A172 (cell line): ENCODE measurements at places on chromosomes 12 and 14. TPM values are rescaled to one million over a fixed set of nuclear protein-coding genes. Genes with fewer than 3 reads are reported as not detected.

C14orf132 gene
- total RNA-seq = 7.6 and 9.5 TPM in 2 replicates

SETD1B gene
- total RNA-seq = 1.9 and 2.4 TPM in 2 replicates

GRIP1 gene
- not detected in 2 replicates for total RNA-seq

PTPRR gene
- 35.8 and 41.5 TPM in 2 replicates for total RNA-seq

GCH1 gene
- total RNA-seq = 3.1 and 17.0 TPM in 2 replicates

FAM161B gene
- total RNA-seq = 1.5 and 2.7 TPM in 2 replicates

ADAMTS20 gene
- 0.22 TPM in 1 of 2 replicates, not detected in the other for total RNA-seq

TROAP gene
- total RNA-seq = 38.2 and 45.4 TPM in 2 replicates

NGB gene
- not detected in 2 replicates for total RNA-seq

GLT1D1 gene
- total RNA-seq = not detected in 2 replicates

FAM90A1 gene
- not detected in 2 replicates for total RNA-seq

FIGNL2 gene
- total RNA-seq = 0.26 and 0.29 TPM in 2 replicates

NPAS3 gene
- total RNA-seq = 0.41 TPM in 2 replicates

RAN gene
- 719 and 793 TPM in 2 replicates for total RNA-seq

DNA sequence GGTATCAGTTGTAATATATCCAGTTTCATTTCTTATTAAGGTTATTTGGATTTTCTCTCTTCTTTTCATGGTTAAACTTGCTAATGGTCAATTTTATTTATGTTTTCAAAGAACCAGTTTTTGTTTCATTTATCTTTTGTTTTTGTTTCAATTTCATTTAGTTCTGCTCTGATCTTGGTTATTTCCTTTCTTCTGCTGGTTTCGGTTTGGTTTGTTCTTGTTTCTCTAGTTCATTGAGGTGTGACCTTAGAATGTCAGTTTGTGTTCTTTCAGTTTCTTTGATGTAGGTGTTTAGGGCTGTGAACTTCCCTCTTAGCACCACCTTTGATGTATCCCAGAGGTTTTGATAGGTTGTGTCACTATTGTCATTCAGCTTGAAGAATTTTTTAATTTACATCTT is 145.6 kb upstream of the SLCO1B1 start:
- no peak for DNase-seq

DNA sequence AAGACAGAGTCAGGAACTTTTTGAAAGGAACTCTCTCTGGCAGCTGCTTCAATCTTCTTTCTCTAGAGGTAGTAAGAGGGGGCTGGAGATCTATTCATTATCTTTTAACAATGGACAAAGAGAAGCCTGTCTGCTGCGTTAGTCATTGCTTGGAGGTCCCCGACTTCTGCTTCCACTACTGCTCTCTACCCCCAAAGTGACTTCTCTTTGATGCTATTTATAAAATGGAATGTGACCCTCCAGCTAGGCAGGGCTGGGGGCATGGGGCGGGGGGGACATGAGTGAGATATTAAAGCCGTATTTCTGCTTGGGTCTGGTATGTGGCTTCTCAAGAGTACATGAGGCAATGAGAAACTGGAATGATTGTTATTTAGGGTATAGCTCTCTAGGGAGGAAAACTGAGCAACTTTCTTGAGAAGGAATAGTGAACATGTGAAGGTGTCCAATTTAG is 41.4 kb upstream of the NUDT4 start:
- DNase-seq = peak; percentile 54

- peak; percentile 82 for DNase-seq
Measured at GRCh38 chr12:113007166-113007565, 28.8 kb downstream of the OAS2 start.

DNA sequence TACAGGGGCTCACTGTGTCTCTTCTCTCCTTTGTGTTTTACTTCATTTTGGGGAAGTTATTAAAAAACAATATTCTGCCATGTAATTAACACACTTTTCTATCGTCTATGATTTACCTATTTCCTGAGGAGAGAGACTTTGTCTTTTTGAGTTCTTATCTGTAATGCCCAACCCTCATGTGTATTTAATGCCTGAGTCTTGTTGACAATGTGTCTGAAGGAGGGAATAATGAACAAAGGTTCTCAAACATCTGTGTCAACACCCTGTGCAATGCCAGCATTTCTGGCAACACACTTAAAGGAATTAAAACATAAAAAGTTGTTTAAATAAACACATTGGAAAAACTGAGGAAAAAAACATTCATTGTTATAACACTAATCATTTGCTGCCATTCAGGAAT is 147.1 kb downstream of the SLC15A5 start:
- no peak for DNase-seq

DNA sequence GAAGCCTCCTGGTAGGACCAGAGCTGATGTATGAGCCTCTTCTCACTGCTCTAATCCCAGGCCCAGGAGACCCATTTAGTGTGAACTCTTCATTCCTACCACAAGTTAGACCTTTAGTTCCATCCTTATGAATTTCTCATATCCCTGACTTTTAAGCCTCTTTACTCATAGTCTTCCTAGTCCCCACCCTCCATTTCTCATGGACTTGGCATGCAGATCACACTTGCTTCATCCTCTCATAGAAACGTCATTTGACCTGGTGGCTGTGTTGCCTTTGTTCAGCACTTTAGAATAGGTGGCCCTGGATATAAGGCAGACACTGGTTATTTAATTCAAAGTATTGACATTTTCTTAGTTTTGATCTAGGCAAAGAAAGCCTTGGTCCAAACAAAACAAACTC is 99.5 kb downstream of the SLC16A7 start:
- no peak for DNase-seq

GRCh38 chr14:71680736-71681387 is 251.4 kb upstream of the RGS6 start:
- no peak for DNase-seq

DNA sequence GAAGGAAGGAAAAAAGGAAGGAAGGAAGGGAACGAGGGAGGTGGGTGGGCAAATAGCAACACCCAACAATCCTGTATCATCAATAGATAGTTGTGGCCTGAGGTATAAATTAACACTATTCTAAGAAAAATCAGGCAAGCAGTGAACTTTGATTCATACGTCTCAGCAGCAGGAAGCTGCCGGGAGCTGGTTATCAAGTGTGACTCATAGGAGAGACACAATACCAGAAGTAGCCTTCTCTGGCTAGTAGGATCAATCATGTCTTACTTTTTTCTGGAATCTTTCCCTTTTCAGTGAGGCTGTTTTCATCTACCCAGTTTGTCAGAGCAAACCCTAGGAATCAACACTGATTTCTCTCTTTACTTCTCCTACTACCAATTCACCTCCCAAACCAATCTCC is 780.5 kb downstream of the NRXN3 start:
- peak; percentile 17 for DNase-seq

DNA sequence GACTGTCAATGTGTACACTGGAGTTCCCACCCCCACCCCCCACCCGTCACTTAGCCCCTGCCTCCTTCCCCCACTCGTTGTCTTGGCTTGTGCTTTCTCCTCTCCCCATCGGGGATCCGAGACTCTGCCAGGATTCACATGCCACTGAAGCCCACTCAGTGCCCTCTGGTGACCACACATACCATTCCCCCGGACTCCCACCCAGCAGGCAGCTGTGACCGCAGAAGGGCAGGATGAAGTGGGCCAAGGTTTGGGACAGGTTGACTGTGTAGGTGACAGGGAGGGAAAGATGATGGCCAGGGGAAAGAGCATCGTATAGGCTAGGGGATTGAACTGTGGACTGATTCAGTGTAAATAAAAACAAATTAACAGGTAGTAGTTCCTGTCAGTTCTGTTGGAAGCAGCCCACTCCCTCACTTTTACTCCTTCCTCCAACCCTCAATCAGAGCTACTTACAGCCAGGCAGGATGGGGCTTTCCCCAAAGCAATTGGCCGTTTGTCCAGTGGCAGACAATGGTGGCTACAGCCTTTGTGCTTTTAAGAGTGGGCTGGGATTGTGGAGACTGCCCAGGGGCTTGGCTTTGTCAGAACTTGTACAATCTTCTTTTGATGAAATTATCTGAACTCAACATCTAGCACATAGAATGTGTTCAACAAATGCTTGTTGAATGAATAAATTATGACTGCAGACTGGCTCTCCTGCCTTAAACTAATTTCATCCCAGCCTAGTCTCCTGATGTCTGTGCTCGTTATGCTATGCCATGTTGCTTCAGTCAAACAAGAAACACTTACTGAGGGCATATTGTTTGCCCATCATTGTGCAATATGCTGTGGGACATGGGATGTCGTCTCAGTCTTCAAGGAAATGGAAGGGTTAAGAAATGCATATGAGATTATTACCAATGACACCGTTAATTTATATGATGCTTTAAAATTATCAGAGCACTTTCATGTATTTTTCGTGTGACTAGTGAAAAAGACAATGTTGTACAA is 30.2 kb downstream of the TTC9 start:
- no peak for DNase-seq

DNA sequence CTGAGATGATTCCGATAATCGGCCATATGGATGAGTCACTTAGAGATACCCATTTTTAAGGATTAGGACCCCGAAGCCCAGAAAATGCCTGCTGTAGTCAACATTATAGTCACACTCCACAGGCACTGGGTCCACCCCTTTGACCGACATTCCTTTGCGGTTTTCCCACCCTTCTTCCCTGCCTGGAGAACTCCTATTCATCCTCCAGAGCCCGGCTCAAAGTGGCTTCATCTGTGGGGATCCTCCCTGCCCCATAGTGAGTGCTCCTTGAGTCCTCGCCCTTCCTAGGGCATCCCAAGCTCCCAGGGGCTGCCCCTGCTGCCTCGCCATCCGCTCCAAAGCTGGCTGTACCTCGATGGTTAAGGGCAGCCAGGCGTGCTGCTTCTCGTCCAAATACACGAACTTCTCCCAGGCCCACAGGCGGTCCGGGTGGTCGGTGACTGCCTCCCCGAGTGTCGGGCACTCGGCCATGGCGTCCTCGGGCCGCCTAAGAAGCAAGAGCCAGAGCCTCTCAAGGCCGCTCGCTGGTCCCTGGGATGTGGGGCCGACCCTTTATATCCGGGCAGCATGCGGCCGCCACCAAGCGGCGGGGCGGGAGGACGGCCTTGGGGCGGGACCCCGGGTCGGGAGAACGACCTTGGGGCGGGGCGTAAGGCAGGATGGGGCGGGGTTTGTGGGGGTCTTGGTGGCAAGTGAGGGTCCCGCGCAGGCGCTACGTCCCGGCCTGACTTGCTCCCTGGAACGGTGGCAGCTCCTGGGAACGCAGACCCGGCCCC is at the start of gene TCL1A:
Gene TCL1A (minus strand): TSS at position 530 of the 776 bp plus-strand sequence. CDS start 59 bp downstream, at position 471.
- no peak for DNase-seq

DNA sequence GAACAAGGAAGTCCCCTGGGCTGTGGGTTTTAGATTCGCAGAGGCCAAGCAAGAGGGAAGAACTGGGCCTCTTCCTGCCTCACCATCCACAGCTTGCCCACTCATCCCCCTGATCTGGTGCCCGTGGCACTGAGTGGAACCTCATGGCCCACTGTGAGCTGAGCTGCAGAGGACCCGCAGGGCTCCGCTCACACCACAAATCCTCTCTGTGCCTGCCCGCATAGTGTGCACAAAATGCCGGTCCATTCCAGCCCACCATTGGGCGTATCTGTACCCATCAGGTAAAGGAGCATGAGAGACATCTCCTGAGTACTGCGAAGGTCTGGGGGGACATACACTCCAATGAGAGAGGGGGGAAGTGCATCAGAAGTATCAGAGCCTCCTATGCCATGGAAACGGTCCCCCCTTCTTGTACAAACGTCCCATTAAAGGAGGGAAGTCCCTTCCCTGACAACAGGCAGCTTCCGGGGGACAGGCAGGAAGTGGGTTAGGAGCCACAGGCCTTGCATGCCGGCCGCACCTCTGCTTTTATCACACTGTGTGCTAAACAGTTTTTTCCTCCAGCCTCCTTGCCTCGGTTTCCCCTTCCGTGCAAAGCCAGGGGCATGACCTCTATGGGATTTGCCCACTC is 309.4 kb upstream of the DIO3 start:
- no peak for DNase-seq

- no peak for DNase-seq
Measured at GRCh38 chr12:131194166-131194565, 240.5 kb downstream of the ADGRD1 start.

DNA sequence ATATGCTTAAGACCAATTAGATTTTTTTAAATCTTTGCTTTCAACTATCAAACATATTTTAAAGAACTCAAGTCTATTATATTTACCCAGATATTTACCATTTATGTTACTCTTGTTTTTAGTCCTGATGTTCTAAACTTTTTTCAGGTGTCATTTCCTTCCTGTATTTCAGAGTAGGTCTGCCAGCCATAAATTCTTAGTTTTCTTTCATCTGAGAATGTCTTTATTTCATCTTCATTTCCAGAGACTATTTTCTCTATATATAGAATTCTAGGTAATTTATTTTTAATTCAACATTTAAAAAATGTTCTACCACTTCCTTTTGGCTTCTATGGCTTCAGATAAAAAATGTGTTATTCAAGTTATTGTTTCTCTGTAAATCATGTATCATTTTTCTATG is 218.2 kb upstream of the AMIGO2 start:
- no peak for DNase-seq

- DNase-seq = no peak
Measured at GRCh38 chr12:54689034-54689372, 40.8 kb upstream of the DCD start.

- DNase-seq = no peak
Measured at GRCh38 chr14:37062191-37062803, 110.1 kb downstream of the SLC25A21 start.

- no peak for DNase-seq
Measured at GRCh38 chr12:54661048-54661447, 12.9 kb upstream of the DCD start.

DNA sequence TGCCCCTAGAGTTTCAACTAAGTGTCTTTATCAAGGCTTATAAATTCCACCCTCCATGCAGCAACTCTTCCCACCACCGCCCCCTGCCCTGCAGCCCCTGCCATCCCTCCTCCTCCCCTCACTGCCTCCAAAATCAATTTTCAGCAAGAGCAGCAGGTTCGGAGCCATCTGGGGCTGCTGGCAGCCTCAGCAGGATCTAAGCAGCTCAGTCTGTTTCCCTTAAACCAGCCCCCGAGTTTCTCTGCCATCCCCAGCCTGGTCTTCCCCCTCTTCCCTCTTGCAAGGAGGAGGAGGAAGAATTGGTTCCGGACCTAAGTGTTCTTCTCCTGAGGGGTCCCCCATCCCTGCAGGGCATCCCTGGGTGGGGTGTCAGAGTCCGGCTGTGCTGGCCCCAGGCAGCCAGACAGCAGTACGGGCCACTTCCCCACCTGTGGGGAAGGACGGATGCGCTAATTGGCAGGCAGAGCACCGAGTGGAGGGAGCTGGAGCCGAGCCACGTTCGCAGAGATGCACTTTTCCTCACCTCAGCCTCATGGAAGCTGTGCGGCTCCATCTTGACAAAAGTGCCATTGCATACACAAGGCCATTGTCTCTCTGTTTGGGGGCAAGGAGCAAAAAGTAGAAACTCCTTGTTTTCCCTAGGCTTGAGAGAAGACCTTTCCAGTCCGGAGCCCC is 189.3 kb downstream of the KCNA5 start:
- DNase-seq = no peak

DNA sequence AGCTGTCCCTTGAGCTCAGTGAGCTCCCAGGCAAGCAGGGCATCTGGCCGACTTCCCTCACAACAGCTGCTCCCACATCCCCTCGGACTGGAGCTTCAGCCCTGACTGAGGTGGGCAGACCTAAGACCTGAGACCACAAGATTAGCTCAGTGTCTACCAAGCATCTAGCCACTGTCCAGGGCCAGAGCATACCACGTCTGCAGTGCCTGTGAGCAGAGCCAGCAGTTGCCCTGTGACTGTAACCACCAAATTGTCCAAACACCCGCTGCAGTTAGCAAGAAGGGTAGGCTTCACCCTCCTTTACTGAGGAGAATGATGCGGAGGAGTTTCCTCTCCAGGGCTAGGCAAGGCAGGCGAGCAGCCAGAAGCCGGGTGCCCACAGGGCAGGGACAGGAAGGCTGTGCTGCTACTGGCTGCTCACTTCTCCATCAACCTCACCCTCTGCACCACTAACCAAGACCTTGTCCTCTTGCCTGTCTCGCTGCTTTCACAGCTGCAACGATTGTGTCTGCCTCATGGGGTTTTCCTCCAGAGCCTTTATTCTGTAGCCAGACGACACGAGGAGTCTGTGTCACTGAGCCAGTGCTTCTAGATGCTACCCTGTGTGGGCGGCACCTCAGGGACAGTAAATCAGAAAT is 53.9 kb downstream of the ANAPC7 start:
- no peak for DNase-seq
